ENCODE measurements at places on chromosomes 4 and X.

DNA sequence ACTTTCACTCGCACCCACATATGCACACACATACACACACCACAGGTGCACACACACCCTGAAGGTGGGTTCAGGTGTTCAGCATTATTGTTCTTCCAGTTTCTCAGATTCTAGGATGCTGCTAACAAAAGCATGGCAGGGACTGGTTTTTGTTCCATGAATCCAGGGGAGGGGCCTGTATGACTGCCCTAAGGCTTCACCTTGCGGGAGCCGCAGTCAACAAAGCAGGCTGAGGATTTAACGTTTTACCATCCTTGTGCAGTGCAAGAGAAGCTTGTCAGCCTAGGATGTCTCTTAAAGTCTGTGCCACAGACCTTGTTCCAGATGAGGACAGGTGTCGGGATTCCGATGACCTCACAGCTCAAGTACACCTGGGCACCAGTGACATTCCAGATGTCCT is 61.8 kb downstream of the POLR2B start:
- DNase-seq: no peak

DNA sequence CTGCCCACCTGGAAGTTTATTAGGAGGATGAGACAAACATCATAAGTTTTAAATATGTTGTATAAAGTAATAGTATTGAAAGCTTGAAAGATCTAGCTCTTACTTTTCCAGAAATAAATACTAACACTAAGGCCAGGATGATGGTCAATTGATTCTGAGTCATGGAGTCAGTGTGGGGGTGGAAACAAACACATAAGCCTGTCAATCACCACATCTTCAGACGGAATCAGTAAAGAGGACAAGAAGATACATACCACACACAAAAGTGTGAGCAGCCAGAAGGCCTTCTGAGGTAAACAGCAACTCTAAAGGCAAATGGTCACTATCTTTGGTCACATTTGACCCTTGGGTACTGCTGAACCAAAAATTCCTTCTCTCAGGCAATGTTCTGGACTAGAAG is 365.0 kb upstream of the RASGEF1B start:
- DNase-seq: no peak

DNA sequence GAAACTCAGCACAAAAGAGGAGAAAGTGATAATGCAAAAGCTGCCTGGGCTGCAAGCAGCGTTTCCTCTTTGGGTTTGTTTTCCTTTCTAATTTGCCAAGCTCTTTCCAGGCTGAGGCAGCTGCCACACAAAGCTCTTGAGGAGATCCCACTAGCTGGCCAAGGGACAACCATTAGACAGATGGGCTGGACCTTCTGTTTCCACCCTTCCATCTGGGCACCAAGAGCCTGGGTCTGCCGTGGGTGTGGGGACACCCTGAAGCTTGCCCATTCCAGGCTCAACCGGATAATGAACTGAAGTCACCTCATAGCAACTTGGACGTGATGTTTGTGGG is 194.6 kb upstream of the C1QTNF7 start:
- no peak for DNase-seq

- no peak for DNase-seq
These were observed 430.9 kb downstream of the MAPK10 start for GRCh38 chr4:85928775-85929591.

GRCh38 chrX:10457092-10457491 is 163.3 kb downstream of the MID1 start:
- no peak for DNase-seq

- DNase-seq: no peak
These were observed 262.0 kb upstream of the EDA2R start for GRCh38 chrX:66900886-66901285.

GRCh38 chr4:7828793-7829301 is 110.8 kb downstream of the AFAP1 start:
- DNase-seq: no peak

- no peak for DNase-seq
These were observed 37.1 kb upstream of the HERC6 start for GRCh38 chr4:88341227-88342192.

DNA sequence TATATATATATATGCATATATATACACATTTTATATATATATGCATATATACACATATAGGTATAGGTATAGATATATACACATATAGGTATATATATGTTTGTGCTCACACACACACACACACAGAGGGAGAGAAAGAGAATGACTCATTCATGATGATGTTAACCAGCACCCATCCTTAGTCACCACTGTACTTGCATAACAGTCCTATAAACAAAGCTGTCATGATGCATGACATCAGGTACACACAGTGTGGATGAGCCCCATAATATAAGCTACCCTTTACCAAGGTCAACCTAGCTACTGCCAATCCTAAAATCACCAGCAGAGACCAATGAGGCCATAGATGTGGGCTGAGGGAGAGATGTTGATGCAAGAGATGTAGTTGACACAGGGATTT is 1408.0 kb downstream of the RAPGEF2 start:
- DNase-seq: no peak

- DNase-seq: no peak
These were observed 99.1 kb downstream of the TRAPPC11 start for GRCh38 chr4:183758061-183758757.

DNA sequence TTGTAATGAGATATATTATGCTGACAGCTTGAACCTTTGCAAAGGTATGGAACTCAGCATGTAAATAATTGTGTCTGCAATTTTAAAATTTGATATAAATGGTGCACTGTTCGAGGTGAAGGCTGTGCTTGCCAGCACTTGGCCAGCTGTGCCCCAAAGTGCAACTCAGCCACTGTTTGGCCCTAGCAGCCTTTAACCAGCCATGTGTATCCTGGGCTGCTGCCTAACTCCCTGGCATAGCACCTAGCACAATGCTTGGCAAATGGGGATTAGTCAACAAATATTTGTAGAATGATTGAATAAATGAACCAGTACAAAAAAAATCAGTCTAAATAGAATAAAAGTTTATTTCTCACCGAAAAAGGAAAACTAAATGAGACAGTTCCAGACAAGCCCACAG is 83.8 kb upstream of the ZIC3 start:
- no peak for DNase-seq

- DNase-seq: no peak
These were observed 112.4 kb downstream of the RNF150 start for GRCh38 chr4:141020801-141021261.

- no peak for DNase-seq
These were observed 45.0 kb upstream of the USP46 start for GRCh38 chr4:52704133-52704532.

GRCh38 chr4:56004235-56004634 is 55.5 kb downstream of the CEP135 start:
- DNase-seq: no peak

DNA sequence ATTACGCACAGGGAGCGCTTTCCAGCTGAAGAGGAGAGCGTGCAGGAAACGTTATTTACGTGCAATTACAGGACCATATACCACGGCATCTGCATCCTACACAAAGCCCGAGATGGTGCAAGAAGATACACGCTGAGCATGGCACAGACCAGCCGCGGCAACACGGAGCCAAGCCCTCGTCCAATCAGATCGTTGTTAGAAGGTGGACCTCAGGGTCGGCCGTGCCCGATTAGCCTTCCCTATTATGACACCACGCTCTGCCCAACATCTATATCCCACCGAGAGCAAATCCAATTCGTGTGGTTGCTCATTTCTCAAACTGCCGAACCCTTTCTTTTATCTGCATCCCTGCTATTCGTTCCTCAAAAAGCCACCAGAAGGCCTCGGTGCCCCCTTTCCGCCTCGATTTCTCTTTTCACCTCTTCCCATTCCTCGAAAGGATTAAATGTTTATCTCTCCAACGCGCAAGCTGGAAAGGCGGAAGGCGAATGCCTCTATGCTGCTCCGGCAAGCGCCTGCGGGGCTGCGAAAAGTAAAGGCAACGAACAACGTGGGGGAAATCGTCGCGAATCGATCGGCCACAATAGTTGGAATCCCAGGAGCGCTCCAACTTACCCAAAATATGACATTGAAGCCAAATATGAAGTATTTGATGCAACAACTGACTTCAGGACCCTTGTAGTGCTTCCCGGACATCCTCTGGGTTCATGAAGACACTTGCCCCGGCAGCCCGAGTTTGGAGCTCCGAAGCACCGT is 702 bp downstream of the TSPAN5 start:
- peak; percentile 7 for DNase-seq

- no peak for DNase-seq
These were observed 32.4 kb downstream of the LRBA start for GRCh38 chr4:150982557-150983233.

- no peak for DNase-seq
These were observed 16.9 kb upstream of the LRBA start for GRCh38 chr4:151031831-151032605.

DNA sequence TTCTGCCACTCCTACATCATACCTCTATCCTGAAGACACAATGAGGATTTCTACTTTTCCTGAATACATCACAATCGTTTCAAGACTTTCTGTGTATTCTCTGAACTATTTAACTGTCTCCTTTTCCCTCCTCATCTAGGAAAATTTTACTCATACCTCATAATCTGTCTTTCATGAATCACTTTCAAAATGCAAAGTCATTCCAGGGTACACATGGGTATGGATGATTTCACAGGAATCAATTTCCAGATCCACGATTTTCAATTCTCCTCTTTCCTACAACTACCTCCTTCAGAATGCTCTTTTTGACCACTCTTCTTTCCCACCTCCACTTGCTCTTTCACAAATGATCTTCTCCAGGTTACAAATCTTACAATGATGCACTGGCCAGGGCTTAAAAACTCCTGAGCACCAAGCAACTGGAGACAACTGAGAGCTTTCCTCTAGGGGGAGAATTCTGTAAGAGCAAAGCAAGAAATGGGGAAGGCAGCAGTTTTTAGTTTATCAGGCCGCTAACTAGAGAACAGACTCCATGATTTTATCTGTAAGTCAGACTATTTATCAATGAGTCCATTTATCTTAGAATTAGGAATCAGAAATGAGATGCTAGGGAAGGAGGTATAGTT is 116.4 kb downstream of the PPP3CA start:
- no peak for DNase-seq
